ENCODE measurements at places on chromosomes 13 and 19. TPM values are rescaled to one million over a fixed set of nuclear protein-coding genes. Genes with fewer than 3 reads are reported as not detected.

Gene ZNF681
- total RNA-seq, result 8.1 TPM

Gene CDKN2D
- 68.3 TPM for total RNA-seq

Gene FBN3
- total RNA-seq, result 18.3 TPM

Gene RFPL4A
- not detected for total RNA-seq

Gene CPB2
- total RNA-seq, result not detected

Gene SGCG
- 2.6 TPM for total RNA-seq

Gene HMGB1
- 501 TPM for total RNA-seq

Gene DCT
- total RNA-seq, result 0.07 TPM

Gene SOX1
- 0.76 TPM for total RNA-seq

Gene SMAD9
- 43.6 TPM for total RNA-seq

Gene NAPSA
- 0.88 TPM for total RNA-seq

Gene BEST2
- total RNA-seq, result not detected

Gene CEACAM21
- not detected for total RNA-seq

Gene PTPRH
- 7.4 TPM for total RNA-seq

Gene COL5A3
- total RNA-seq, result 0.10 TPM

Gene KLK14
- total RNA-seq, result 1.5 TPM

Gene C13orf42
- not detected for total RNA-seq

Gene MEIOSIN
- not detected for total RNA-seq

Gene ERICH4
- not detected for total RNA-seq

Gene CEACAM20
- total RNA-seq, result not detected

Gene CYP4F11
- total RNA-seq, result not detected

Gene IGFL3
- total RNA-seq, result not detected

Gene UHRF1
- 10.4 TPM for total RNA-seq

Gene SLC7A10
- not detected for total RNA-seq

Gene CGB1
- not detected for total RNA-seq

Gene SLC10A2
- not detected for total RNA-seq

Gene IRS2
- total RNA-seq, result 27.0 TPM

Gene GJB2
- total RNA-seq, result not detected

Gene KLK5
- total RNA-seq, result not detected

Gene HSD17B14
- 1.0 TPM for total RNA-seq

Gene CEACAM7
- total RNA-seq, result not detected

Gene OR10H3
- not detected for total RNA-seq

Gene C1QTNF9B
- not detected for total RNA-seq

Gene TUBB4A
- total RNA-seq, result 225 TPM

Gene ZNF765
- total RNA-seq, result 21.4 TPM

Gene PALM
- total RNA-seq, result 349 TPM

Gene TLE6
- not detected for total RNA-seq

Gene PALM3
- total RNA-seq, result 6.7 TPM

Gene ZNF528
- 48.7 TPM for total RNA-seq

Gene NCLN
- 54.4 TPM for total RNA-seq

Gene TGFBR3L
- total RNA-seq, result 0.69 TPM

Gene CGB8
- total RNA-seq, result not detected

Gene BICRA
- total RNA-seq, result 55.5 TPM

Data from glutamatergic neuron (in vitro differentiated cells).